ENCODE measurements at places on chromosomes 6 and 20.

DNA sequence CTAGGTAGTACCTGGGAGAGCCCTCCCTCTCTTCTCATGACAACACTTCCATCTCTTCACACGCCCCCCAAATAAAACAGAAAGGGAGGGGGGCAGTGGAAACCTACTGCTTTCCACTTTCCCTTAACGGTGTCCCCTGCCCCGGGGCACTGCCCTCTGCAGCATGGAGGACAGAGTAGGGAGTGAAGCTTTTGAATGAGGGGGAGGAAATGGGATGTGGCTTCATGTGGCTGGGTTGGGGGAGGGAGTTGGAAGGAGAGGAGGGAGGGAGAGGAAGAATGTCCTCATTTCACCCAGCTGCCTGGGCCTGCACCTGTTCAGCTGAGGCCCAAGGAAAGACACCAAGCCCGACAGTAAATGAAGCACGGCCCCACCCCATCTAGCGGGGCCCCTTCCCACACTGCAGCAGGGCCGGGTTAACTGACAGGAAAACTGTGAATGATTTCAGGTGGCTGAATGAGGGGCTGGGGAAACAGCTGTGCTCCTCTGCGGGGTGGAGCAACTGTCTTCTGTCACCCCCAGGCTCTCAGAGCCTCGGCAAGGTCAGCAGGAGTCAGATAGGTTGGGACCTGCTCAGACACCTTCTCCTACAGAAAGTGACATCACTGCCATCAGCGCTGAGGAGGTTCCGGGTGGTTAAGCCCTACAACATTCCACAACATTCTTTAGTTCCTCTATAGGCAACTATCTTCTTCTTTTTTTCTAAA is 40.0 kb upstream of the TAF8 start:
- DNase-seq = no peak

DNA sequence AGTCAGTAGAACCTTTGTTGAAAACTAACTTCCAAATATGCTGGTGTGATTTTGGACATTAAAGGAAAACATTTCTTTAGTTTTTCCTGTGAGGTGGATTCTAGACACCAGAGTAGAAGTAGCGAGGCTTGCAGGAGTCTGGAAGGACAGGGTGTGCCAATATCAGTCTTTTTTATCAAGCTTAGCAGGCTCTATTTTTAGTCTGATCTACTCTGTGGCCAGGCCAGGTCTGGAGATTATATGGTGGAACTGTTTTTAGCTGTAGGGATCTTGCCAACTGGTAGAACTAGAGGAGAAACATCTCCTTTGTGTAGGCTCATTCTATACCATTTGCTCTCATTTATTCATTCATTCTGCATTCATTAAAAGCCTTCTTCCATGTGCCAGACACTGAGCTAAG is 42.7 kb downstream of the LRP11 start:
- DNase-seq = no peak

DNA sequence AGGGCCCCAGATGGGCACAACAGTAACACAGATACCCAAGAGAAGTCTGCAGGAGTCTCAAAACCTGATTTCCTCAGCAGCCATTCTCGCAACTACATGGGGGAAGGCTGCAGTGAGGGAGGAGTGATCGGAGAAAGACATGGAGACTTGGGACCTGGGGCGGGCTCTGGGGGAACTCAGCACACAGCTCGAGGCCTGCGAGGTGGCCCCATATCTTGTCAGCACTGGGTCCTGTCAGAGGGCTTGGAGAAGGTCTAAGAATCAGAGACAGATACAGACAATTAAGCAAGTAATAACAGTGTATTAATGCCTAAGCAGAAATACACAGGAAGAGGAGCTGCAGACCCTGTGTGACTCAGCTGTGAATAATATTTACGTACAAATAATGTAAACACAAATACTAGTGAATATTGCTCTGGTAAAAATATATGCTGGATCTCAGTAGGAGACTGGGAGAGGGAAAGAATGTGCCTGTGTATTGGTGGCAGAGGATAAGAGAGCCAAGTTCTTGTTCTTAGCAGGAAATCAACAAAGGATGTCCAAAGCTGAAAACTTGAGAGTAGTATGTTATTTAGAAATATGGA is 336.2 kb downstream of the ZFAND3 start:
- DNase-seq = no peak

DNA sequence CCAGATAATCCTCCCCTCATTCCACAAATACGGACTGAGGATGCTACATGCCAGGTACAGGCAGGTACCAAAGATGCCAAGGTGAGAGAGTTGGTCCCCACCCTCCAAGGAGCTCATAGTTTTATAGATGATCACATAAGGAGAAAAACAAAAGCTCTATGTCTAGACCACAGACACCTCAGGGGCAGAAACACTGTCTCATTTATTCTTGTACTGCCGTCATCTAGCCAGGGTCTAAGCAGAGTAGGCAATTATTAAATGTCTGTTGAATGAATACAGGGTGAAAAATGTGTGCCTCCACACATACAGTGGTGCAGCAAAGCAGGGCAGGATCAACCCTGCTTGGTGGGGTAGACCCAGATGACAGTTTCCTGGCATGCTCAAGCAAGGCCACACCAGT is 439.8 kb upstream of the JARID2 start:
- no peak for DNase-seq

DNA sequence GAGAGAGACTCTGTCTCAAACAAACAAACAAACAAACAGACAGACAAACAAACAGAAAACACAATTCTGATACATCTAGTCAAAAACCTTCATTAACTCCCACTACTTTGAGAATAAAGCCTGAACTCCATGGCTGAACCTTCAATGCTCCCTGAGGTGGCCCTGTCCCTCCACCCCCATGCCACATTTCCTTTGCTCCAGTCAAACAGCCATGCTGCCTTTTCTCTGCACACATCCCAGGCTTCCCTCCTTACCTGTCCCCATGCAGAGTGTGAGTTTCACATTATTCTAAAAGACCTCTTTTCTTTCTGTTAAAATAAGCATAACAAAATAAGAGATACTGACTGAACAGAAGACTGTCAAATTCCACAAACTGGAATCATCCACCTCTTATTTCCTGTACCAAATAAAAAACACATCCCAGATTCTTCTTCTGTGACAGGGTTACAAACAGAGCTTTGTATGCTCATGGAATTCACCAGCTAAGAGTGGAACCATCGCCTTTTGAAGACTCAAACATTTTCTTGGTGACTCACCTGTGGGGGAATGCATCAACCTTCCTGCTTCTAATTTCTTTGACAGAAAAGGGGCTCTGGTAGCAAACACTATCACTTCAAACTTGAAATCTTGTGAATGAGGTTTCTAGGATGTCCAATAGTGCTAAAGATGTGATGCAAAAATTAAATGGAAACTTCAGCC is 71.0 kb upstream of the SLC22A16 start:
- DNase-seq = no peak

Data from stimulated activated CD8-positive, alpha-beta memory T cell treated with anti-CD3 and anti-CD28 coated beads, Interleukin-7, amount 100 ng/mL, for 1 hour (primary cell).